OCI-M1 (cell line): ENCODE measurements at places on chromosomes 6 and 20.

- DNase-seq, result peak; percentile 41
Observed at GRCh38 chr6:84002226-84002625, 31.3 kb upstream of the MRAP2 start.

- no peak for DNase-seq
Observed at GRCh38 chr6:113172531-113172966, 684.6 kb upstream of the MARCKS start.

- DNase-seq, result no peak
Observed at GRCh38 chr6:26067367-26067766, 19.9 kb upstream of the HFE start.

- no peak for DNase-seq
Observed at GRCh38 chr20:59120491-59120890, 43.1 kb upstream of the ZNF831 start.

DNA sequence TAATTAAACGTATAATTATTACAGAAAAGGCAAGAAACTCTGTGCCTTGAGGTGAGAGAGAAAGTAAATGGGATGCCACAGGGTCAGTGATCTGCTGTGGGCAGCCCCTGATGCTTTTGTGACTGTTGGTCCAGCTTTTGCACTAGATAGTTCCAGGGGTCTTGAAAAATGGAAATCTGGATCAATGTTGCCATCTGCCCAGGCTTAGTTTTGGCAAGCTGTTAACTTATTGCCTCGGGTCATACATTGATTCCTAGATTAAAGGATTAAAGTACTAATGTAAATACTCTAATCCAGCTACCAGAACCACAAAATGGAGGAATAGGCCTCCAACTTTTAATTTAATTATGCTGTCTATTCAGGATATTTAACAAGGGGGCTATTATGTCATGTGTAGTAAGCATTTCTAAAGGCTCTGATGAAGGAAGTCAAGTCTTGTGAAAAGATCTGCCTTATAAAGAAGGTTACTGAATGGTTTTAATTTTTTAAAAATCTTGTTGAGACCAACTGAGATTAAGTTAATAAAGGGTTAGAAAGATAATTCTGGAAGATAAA lies 376.0 kb upstream of the HS3ST5 start:
- no peak for DNase-seq

- DNase-seq, result no peak
Observed at GRCh38 chr6:154228521-154228905, 128.1 kb downstream of the IPCEF1 start.

- DNase-seq, result no peak
Observed at GRCh38 chr6:143103916-143104315, 43.2 kb downstream of the AIG1 start.

GRCh38 chr6:108167449-108168089 lies 1.7 kb downstream of the NR2E1 start:
- DNase-seq, result no peak

GRCh38 chr20:41011551-41012067 lies 17.0 kb upstream of the TOP1 start:
- DNase-seq, result no peak

DNA sequence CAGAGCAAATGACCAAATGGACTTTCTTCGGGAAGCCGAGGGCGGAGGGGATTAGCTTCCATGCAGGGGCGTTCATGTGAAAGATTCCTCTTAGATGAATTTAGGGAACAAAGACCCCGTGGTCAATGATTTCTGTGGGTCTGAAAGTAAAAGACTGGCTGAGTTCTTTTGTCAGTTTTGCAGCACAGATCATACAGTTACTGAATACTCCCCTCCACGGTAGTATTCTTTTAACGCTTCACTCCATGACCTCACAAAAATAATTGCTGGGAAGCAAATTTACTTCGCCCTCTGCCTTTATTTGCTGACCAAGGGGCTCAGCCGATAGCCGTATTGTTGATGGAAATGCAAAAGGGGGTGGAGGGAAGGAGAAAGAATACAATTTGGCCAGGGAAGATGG lies 86.0 kb upstream of the SALL4 start:
- no peak for DNase-seq

- no peak for DNase-seq
Observed at GRCh38 chr6:105107207-105107606, 72.6 kb downstream of the POPDC3 start.

DNA sequence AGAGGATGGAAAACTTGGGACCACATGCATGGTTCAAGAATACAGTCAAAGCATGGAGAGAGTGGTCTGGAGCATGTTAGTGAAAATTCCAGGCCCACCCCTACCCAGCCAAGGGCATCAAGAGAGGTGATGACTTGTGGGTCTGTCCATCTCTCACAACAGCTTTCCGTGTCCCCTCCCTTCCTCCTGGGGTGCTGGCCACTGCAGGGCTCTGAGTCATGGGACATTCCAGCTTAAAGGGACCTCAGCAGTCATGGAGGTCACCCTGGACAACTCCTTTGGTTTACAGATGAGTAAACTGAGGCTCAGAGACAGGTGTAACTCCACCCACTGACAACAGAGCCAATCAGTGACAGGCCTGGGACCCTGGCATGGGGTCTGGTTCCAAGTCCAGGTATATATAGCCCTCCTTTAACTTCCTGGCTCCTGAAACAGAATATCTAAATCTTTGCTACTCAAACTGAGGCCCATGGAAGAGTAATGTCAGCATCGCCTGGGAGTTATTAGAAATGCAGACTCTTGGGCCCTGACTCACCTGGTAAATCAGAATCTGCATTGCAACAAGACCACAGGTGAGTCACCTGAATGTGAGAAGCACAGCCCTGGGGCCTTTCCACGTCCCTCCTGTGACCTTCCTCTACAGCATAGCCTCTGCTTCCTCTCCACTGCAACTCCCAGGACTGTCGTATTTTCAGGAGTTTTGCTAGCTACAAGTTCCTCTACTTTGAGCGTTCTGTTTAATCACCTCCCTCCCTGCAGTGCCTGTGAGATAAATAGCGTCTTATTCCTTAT lies 170.2 kb downstream of the ZDHHC14 start:
- no peak for DNase-seq

DNA sequence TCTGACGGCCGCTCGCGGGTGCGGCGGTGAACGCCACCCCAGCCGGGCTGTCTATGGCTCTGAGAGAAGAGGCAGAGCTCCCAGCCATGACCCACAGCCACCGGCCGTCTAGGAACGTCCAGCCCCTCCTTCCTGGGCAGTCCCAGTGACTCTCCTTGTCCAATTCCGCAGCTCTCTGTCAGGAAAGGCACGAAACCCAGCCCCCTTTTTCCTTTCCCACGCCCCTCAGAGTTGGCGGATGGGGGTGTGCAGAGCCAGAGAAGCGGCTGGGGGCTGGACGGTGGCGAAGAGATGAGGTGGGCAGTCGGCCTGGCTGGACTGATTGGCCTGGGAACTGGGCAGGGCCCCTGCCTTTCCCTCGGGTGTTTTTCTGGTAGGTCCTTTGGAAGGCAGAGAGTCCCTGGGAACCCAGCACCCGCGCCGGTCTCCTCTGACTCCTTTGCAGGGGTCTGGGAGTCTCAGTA lies 1.5 kb downstream of the EBF4 start:
- no peak for DNase-seq

- DNase-seq, result no peak
Observed at GRCh38 chr6:24323632-24324337, 34.1 kb downstream of the DCDC2 start.

DNA sequence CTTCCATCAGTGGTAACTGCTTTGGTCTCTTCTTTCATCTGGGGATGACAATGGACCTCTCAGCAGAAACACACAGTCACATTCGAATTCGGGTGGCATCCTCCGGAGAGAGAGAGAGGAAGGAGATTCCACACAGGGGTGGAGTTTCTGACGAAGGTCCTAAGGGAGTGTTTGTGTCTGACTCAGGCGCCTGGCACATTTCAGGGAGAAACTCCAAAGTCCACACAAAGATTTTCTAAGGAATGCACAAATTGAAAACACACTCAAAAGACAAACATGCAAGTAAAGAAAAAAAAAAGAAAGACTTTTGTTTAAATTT lies 6.1 kb downstream of the EDN1 start:
- no peak for DNase-seq

DNA sequence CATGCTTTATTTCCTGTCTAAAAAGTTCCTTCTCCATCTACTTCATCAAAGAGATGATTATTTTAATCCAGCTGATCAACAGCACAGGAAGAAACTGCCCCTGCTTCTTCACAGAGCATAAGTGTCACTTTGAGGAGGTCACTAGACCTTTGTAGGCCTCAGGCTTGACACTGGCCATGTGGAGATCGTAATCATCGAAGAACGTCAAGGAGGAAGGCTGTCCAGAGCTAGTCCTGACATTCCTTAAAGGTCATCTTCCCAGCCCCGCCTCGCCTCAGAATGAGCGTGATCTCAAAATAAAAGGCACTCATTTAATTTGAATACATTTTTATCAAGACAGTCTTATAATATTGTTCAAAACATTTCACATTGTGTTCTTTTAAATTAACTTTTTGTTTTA lies 445.7 kb upstream of the CDH4 start:
- DNase-seq, result no peak

GRCh38 chr6:149962461-149963211 lies 1.1 kb upstream of the ULBP1 start:
- DNase-seq, result no peak

GRCh38 chr6:25458485-25458884 lies 179.3 kb downstream of the CARMIL1 start:
- peak; percentile 64 for DNase-seq

DNA sequence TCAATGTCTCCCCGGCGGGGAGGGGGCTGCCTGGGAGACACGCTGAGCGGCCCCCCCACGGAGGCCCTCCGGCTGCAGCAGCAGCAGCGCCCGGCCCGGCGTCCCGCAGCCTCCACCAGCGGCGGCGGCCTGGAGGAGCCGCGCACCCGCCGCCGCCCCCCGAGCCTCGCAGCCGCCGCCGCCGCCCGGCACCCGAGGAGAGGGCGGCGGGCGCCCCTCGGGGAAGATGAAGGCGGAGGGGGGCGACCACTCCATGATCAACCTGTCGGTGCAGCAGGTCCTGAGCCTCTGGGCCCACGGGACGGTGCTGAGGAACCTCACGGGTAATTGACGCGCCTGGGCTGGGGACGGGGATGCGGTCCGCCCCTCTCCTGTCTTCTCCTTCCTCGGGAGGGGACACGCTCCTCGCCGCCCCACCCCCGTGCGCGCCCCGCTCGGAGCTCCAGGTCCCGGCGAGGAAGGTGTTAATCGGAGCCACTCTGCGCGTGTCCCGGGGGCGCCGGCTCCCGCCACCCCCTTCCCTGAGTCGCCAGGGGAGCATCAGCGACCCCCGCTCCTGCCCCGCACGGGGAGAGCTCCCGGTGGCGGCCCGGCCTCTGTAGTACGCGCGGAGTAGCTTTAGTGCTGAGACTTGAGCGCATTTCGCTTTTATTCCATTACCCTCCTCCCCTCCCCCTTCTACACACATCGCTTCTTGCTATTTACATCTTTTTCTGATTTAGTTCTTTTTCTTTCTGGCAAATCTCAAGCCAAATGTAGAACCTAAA lies 686 bp downstream of the TMEM170B start:
- no peak for DNase-seq

DNA sequence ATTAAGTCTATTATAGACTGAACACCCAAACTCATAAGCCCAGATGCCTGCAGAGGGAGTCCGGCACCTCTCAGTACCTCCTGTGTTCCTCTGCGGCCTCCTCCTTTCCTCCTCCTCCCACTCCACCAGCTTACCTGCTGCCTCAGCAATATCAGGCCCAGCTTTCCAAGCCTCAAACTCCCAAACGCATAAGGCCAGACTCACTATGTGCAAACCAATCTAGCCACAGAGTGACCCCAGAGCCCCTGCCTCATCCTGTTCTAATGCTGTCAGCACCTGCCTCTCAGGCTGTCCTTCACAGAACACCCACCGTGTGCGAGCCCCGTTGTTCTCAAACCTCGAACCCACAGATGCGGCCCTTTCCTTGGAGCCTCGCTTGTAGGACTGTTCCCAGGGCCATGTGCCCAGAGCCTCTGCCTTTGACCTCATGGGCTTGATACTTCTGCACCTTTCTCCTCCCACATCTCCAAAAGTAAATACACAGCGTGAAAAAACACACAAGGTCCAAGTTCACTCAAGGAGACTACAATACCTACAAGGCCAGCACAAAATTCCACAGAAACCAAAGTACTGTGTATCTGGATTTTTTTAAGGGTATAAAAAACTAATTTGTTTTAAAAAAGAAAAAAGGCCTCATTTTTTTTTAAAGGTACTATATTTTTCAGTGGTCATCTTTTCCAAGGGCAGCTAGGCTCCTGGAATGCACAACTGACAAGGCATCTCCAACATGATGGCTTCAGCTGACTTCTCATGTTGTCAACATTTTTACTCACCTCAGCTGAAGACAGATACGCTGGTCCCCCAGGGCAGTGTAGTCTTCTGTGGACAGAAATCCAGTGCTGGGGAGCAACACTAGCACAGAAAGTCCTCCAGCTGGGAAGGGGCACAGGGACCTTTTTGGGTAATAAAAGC lies 52.3 kb downstream of the ABHD12 start:
- DNase-seq, result no peak

DNA sequence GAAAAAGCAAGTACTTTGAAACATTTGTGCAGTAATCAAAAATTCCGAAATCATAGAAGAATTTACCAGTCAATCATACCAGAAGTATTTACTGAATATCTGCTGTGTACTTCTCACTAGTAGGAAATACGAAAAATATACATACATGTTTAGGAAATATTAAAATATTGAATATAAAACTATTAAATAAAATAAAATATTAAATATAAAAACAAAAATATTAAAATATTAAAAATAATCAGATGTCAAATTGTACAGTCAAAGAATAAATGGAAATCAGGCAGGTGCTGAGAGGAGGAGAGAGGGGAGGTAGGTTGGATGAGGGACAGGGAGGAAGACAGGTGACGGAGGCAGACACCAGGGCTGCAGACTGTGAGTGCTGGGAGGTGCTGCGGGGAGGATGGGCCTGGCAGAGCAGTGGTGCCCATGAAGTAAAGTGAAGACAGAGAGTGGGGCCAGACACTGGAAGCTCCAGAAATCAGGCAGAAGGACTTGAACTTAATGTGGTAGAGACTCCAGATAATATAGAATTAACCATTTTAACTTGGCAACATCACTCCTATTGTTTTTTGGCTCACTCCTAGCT lies 55.9 kb downstream of the PRKN start:
- DNase-seq, result no peak

- no peak for DNase-seq
Observed at GRCh38 chr6:163878698-163879097, 464.2 kb downstream of the QKI start.

- DNase-seq, result peak; percentile 43
Observed at GRCh38 chr6:162056745-162057144, 670.8 kb downstream of the PRKN start.

DNA sequence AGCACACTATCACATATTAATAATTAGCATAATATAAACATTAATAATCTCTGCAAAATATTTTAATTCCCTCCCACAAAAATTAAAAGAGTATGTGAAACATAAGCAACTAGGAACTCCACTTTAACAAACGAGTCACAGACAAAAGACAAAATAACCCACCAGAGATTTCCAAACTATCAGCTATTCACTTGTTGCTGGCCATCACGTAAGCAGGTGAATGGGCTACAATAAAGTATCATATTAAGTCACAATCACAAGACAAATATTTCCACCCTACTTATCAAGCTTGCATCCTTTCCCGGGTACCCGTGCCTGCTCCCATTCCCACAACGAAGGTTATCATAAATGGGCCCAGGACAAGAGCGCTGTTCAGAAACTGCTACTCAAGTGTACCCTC lies 2.5 kb downstream of the HDAC2 start:
- no peak for DNase-seq

- peak; percentile 86 for DNase-seq
Observed at GRCh38 chr6:28896505-28897368, 27.0 kb downstream of the TRIM27 start.

GRCh38 chr6:82893889-82894652 lies 171.6 kb downstream of the UBE3D start:
- peak; percentile 67 for DNase-seq
